BJ (cell line): ENCODE measurements at places on chromosomes 7 and 10. TPM values are rescaled to one million over a fixed set of nuclear protein-coding genes. Genes with fewer than 3 reads are reported as not detected.

The TMEM213 gene
- polyA plus RNA-seq = not detected in 2 replicates

The ANKRD30A gene
- polyA plus RNA-seq = not detected in 2 replicates

- peak; percentile 92 for DNase-seq
These were observed at the start of gene AVPI1 for GRCh38 chr10:97686962-97687784. Gene AVPI1 (minus strand): TSS chr10:97687241. CDS start chr10:97679905, 7,336 bp downstream.

GRCh38 chr7:84948634-84949033 is 238.2 kb downstream of the SEMA3D start:
- peak; percentile 17 for DNase-seq

DNA sequence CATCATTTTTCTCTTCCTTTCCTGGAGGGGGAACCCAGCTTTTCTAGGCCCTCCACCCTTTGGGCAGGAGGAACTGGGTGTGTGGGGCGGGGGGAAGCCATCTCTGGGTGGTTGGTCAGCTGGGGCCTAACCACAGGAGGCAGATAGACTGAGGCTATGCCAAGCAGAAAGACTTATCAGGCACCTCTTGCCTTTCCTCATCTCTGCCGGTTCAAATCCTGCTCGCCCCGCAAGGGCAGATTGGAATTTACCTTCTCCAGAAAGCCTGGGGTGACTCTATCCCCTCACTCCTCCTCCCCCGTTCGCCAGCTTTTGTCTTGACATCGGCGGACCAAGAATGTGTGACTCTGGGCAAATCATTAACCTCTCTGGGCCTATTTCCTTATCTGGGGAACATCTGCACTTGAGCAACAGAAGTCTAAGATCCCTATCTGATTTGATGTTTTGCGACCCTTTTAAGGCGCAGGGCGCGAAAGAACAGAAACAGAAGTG is 584 bp upstream of the GARS1 start:
- no peak for DNase-seq

DNA sequence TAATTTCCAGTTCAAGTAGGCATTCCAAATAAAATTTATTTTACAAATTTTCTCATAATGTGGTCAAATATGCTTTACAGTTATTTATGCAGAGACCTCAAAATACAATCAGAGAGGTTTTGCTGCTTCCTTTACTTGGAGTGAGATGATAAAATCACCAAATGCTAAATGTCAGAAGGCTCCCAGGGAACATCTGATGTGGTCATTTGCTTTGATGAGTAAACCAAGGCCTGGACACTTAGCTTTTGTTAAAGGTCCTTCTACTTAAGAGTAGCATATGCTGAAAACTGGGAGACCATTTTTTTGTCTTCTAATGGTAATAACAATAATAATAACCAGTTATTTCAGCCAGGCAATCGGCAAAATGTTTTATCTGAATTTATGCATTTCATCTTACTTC is 60.6 kb upstream of the AKR1E2 start:
- no peak for DNase-seq

DNA sequence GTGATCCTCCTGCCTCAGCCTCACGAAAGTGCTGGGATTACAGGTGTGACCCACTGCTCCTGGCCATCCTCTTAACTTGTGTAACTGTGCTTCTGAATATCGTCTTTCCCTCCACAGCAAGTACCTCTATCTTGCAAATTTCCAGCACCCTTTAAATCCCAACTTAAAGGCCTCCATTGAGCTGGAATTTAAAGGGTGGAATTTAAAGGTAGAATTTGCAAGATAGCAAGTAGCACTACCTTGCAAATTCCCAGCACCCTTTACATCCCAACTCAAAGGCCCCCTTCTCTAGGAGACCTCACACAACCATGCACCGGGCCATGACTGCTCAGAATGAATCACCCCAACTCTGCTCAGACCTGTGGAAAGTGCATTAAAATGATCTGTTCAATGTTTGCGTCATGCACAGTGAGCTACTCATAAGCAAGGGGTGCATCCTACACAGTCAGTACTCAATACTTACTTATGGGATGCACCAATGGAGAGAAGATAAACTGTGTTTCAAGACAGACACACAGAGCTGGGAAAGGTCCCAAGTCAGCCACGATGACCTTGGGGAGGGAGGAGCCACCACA is 17.8 kb upstream of the SDK1 start:
- no peak for DNase-seq

DNA sequence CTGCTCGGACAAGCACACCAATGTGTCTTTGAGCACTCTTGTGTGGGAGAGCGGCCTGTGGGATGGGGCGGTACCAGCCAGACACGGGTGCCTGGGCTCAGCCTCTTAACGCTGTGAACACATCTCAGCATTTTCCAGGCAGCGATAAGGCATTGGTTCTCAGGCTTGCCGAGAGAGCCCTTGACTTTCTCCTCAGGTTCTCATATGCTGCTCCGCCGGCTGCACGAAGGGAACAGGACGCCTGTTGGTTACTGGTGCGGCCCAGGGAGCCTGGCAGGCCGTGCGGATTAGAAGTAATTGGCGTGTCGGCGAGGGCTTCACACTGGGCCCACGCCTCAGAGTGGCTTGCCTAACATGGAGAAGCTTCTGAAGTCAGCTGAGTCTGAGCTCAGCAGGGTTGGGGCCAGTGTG is 456.7 kb upstream of the FOXK1 start:
- no peak for DNase-seq

DNA sequence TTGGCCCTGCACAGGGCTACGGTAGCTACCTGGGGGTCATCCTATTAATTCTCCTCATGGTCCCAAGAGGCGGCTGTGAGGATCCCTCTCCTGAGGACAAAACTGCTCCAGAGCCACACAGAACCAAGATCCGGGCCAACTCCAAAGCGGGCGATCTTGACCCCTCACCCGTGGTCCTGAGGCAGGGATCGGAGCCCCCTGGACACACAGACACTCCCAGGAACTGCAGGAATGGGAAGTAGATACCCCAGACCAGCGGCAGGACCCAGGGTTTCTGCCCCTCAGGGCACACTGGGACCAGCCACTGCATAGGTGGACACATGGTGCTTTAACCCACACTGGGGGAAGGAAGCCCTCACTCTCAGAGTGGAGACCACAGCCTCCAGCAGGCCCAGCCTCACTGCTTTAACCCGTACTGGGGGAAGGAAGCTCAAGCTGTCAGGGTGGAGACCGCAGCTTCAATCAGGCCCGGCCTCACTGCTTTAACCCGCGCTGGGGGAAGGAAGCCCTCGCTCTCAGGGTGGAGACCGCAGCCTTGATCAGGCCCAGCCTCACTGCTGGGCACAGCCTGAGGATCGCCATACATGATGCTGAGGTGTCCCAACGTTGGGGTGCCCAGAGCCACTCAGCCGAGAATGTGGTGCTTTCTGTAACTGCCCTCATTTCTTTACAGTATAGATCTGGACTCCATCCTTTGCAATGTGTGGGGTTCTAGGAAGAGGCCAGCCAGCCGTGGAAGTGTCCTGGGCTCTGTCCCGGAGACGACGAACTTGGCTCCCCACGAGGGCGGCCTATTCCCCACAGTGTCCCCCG is 60.1 kb downstream of the DIP2C start:
- no peak for DNase-seq

- DNase-seq = no peak
These were observed 687 bp downstream of the EPDR1 start for GRCh38 chr7:37920849-37921805.
